Umbilical cord (tissue), 2 donors: ENCODE measurements at places on chromosomes 2 and 18.
A peak's percentile ranks its signal among the peaks of the same experiment; 100 is the strongest.

GRCh38 chr2:108806371-108807113, 20.0 kb downstream of the CCDC138 start:
- peak; percentile 60 for DNase-seq

DNA sequence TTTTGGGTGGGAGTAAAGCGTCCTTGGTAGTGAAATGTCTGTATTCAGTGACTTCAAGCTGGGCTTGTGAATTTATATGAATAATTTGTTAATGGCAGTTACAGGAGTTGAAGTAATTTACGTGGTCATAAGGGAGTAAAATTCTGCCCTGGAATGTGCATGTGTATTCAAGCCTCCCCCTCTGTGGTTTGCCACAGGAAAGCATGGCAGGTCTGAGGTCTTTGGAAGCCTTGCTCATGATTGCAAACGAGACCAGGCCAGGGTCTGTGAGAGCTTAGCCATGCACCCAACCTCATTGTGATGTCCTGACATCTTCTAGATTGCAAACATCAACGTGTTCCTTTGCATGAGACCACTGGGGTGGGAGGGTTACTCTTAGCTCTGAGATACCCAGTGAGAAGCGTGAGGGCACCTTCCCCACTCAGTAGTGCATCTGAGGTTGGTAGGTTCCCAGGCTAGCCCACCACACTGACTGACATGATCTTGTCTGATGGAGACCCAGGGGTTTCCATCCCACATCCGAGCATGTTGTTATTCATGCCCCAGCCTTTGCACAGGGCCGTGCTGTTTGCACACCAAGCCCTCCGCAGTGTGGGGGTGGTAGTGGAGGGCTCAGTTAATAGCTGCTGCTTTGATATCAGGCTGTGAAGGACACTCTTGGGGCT, 216.5 kb downstream of the KLHL29 start:
- DNase-seq, result no peak

DNA sequence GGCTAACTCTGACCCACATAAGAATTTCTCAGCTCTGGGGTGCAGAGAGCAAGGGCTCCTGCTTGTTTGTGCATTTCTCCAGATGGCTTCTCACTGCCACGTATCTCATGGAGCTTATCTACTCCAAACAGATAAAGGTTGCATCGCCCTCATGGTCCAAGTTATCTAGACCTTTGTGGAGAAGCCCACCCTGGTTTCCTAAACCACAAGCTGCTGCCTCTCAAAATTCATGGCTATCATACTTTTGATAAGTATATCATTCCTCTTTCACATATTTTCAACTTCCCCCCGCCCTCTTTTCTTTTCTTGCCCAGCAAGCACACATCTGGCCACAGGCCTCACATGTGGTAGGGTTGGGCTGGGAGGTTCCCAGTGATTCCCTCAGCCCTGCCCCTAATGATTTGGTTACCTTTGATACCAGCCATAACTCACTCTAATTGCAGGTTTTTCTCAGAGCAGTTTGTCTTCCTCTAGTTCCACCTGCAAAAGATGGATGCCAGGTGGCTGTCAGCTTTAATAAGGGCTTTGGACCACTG, 146.0 kb downstream of the RHBDD1 start:
- peak; percentile 16 for DNase-seq

- no peak for DNase-seq
These were observed 59.3 kb upstream of the SPP2 start for GRCh38 chr2:233991196-233991595.

- peak; percentile 33 for DNase-seq
These were observed 227.2 kb upstream of the KLHL29 start for GRCh38 chr2:23157812-23158211.

GRCh38 chr2:70412294-70413070, 110.6 kb upstream of the FAM136A start:
- DNase-seq, result peak; percentile 75
